ENCODE measurements at places on chromosomes 11 and 22.

DNA sequence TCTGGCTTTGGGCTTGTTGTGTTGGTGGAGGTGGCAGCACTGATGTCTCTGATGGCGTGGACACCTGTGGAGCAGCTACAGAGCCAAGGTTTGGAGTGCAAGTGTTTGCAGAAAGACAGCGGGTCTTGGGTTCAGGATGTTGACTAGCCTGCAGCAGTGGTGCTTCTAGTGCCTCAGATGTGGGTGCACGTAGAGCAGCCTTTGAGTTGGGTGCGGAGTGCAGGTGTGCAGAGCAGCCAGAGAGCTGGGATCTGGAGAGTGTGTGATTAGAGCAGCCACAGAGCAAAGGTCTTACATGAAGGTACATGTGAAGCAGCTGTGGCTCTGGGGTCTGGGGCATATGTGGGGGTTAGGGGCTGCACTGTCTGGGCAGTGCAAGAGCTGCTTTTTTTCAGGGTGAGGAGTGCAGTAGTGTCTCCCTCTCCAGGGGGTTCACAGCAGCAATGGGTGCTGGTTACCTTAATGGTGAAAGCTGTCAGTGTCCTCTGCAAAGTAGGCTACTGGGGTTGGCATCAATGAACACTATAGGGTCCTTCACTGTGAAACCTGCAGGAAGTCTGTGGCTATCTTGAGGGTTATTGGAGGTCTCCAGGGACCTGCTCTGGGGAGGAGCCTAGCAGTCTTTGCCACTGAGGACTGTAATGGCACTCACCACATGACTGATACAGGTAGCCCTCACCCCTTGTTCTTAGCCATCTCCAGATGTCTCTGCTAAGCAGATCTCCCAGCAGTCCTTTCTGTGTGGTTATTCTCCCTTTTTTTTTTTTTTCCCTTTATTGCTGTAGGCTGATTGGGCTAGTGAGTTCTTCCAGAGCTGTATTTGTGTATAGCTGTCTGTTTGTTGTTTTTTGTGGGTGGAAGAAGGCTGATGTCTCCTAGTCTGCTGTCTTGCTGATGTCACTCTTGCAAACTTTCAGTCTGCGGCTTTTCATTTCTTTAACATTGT lies 14.3 kb downstream of the BIRC2 start:
- DNase-seq: peak; percentile 67

DNA sequence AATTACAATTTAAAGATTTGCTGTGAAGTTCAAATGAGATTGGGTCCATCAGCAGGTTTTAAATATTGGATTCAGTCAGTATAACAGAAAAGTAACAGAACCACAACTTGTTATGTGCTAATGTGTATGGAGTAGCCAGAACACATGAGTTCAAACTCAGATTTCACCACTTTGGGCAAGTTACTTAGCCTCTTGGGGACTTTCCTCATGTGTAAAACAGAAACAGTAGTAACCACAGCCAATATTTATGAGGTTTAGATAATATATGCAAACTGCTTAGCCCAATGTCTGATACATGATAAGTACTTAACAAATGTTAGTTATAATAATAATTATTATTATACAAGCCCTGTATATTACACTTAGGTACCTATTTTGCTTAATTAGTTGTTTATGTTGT lies 21.8 kb upstream of the SLC5A12 start:
- no peak for DNase-seq

- DNase-seq: no peak
Observed at GRCh38 chr11:47437746-47438418, 11.1 kb downstream of the RAPSN start.

GRCh38 chr22:36141481-36141880 lies 19.1 kb downstream of the APOL3 start:
- no peak for DNase-seq

- DNase-seq: no peak
Observed at GRCh38 chr22:35467681-35468434, 67.9 kb downstream of the MCM5 start.

GRCh38 chr22:24894998-24895397 lies 51.5 kb downstream of the LHFPL7 start:
- DNase-seq: no peak

DNA sequence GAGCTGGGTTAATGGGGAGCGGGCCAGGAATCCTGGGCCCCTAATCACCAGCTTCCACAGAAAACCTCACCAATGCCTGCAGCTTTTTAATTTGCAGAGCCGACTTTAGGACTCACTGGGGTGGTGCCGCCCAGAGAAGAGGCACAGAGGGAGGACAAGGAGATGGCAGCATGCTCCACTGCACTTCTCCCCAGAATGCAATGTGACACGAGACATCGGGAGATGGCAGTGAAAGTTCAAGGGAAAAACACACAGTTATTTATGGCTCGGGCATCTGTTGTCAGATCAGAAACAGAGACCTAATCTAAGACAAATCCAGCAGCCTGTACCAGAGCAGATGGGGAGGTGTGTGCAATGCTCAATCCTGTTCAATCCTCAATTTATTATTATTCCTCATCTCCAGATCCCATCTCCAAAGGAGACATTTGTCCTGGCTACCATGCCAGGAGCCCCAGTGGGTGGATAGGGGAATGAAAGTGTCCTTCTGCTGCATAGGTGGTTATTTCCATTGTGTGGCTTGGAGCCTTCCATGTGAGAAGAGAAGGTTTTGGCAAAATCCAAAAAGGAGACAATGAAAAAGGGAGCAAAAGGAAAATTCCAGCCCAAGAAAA lies 250.0 kb downstream of the NXPE2 start:
- DNase-seq: no peak

DNA sequence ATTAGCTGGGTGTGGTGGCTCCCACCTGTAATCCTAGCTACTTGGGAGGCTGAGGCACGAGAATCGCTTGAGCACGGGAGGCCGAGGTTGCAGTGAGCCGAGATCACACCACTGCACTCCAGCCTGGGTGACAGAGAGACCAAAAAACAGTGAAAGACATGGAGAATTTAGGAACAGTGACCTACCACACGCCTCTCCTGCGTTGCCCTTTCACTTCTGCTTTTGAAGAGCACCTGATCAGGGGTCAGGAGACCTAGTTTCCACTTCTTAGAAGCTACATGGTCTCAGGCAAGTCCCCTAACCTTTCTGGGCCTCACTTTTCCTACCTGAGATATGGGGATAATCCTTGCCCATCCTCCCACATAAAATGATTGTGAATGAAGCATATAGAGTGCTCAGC lies 12.2 kb downstream of the SLC35C1 start:
- DNase-seq: no peak

DNA sequence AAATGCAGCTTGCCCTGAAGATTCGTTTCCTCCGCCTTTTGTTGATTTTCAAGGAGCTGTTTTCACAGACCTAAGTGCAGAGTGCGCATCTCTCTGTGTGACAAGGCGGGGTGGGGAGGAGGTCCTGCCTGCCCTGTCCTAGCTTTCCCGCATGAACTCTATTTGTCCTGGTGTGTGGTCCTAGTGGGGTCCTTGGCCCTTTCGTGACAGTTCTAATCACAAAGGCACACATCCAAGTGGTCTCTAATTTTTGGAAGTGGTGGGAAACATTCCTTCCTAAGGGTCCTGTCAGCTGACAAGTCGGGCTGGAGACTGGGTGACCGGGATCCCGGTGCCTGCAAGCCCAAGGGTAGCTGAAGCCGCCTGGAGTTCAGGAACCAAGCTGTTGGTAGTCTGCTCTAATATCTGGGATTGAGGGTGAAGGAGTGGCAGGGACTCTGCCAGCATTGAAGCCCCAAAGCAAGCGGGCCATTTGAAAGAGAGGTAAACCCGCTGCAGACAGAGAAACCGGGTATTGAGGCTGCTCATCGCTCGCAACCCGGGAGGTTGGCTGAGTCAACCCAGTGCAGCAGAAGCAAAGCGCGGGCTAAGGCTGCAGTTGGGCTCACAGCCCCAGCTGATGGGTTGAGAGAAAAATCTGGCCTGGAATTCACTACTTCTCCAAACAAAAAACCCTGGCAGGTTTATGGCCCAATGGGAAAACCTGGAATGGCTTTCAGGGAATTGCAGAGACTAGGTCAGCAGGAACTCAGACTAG lies 28.1 kb upstream of the FBXO3 start:
- no peak for DNase-seq

- DNase-seq: no peak
Observed at GRCh38 chr11:75578977-75579376, 16.9 kb downstream of the SERPINH1 start.

DNA sequence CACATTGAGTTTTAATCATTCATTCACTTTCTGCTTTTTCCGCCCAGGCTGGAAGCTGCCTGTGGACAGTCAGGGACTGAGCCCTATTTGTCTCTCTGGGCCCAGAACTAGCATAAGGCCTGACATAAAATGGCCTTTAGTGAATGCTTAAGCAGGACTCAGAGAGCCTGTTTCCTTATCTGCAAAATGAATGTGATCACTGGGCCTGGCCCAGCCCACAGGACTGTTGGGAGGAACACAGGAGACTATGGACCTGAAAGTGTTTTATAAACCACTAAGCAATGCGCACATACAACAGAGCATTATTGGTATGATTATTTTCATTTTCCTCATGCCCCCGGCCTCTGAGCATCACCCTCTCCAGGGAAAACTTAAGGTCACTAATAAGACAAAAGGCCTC lies 3.9 kb upstream of the MYH9 start:
- DNase-seq: no peak

GRCh38 chr11:117826832-117827231 lies 2.3 kb upstream of the FXYD2 start:
- no peak for DNase-seq

- no peak for DNase-seq
Observed at GRCh38 chr11:131404010-131404409, 33.6 kb downstream of the NTM start.

DNA sequence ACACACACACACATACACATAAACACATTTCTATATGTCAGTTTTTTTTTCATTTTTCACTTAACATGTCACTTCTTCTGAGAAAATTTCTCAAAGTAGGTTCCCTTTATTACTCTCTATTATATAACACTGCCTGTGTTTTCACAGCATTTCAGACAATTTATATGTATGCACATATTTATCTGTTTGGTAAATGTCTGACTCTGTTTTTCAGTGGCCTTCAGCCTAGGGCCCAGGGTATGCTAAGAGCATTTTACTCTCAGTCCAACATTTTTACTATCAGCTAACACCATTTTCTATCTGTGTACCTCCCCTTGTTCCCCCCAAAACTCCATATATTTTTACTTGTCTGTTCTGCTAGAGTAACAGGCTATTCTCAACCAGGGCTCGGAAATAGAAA lies 92.3 kb downstream of the ANO3 start:
- DNase-seq: no peak

DNA sequence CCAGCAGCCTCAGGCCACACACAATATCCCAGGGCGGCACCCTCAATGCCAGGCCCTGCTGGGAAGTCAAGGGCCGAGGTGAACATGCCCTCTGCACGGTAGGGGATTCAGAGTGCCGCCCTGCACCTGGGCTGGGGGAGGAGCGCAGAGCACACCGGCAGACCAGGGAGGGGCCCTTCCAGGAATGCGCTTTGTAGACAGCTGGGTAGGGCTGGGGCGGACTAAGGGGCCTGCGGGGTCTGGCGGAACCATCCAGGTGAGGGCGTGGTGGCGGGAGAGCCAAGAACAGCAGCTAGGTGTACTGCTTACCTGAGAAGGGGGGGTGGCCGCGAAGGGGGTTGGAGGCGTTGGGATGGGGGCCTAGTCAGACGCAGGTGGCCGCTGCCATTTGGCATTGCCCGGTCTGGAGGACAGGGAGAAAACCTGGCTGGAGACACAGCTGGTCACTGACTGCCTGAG lies 26.0 kb downstream of the DUSP8 start:
- DNase-seq: no peak

GRCh38 chr22:28706845-28707244 lies 27.2 kb upstream of the TTC28 start:
- no peak for DNase-seq

- no peak for DNase-seq
Observed at GRCh38 chr11:38416141-38416540, 1818.1 kb upstream of the RAG2 start.

- no peak for DNase-seq
Observed at GRCh38 chr11:92443199-92443598, 218.6 kb downstream of the FAT3 start.

GRCh38 chr11:35365395-35365794 lies 54.0 kb downstream of the SLC1A2 start:
- no peak for DNase-seq

- DNase-seq: no peak
Observed at GRCh38 chr11:32255841-32256240, 165.0 kb downstream of the RCN1 start.

- DNase-seq: no peak
Observed at GRCh38 chr11:15793043-15793996, 563.0 kb downstream of the SOX6 start.

DNA sequence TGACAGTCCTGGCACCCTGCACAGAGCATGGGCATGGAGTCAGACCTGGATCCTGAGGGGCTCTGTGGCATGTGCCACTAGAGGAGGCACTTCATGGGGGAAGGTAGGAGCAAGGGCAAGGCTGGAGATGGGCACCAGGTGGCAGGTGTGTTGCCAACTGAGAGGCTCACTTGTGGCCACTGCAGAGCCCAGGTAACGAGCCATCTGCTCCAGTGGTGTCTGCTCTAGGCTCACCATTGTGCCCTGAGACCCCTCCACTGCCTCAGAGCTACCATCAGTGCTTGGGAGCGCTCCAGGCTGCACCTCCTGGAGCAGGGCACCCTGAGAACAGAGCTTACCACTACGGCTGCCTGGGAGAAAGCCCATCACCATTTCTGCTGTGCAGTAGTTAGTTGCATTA lies 1.3 kb upstream of the ZDHHC8 start:
- peak; percentile 17 for DNase-seq

DNA sequence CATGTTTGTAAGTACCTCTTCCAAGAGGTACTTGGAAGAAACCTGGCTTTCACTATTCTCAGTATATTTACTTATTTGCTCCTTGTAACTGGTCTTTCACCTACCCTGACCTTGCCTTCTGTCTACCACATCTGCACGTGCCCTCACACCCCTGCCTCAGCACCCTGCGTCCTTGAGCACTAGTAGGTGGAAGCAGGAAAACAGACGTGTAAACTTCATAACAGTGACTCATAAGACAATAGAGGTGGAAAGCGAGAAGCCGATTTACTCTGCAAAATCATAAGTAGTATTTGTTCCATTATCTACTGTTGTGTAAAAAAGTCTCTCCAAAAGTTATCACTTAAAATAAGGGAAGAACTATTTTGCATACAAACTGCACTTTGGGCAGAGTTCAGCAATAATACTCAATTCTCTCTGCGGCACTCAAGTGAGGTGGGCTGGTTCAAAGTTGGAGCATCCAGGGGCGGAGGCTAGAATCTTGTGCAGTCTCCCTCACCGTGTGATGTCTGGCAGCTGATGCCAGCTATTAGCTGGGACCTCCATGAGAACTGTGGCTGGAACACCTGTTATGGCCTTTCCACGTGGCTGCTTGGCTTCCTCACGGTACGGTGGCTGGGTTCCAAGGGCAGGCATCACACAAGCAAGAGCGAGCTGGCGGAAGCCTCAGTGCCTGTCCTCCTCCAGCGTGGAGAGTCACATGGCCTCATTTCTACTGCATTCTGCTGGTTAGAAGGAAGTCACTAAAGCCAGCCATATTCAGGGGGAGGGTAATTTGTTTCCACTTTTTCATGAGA lies 30.4 kb downstream of the PACS1 start:
- peak; percentile 78 for DNase-seq

- no peak for DNase-seq
Observed at GRCh38 chr11:47609675-47610074, 15.5 kb upstream of the C1QTNF4 start.
